ENCODE measurements at places on chromosomes 16 and 17.

- DNase-seq = peak; percentile 88
These were observed 21.5 kb upstream of the RFFL start for GRCh38 chr17:35084987-35085386.

GRCh38 chr17:17701658-17702057, 20.4 kb downstream of the RAI1 start:
- no peak for DNase-seq

- DNase-seq = no peak
These were observed 11.2 kb upstream of the TMEM208 start for GRCh38 chr16:67215706-67216105.

DNA sequence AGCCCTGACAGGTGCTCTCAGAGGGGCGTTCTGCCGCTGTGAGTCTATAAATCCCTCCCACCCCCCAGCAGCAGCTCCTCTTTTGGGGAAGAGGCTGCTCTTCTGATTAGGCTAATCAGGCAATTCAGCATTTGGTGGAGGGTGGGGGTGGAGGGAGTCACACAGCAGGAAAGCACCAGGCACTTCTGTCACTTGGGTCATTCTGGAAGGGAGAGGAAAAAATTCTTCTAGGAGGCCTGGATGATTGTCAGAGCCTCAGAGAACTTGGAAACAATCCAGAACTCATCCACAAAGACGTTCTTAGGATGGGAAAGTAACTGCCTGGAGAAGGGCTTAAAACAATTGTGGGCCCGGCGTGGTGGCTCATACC, 7.3 kb upstream of the SSTR2 start:
- no peak for DNase-seq

- no peak for DNase-seq
These were observed 80.0 kb downstream of the KCNJ18 start for GRCh38 chr17:21772321-21772720.

DNA sequence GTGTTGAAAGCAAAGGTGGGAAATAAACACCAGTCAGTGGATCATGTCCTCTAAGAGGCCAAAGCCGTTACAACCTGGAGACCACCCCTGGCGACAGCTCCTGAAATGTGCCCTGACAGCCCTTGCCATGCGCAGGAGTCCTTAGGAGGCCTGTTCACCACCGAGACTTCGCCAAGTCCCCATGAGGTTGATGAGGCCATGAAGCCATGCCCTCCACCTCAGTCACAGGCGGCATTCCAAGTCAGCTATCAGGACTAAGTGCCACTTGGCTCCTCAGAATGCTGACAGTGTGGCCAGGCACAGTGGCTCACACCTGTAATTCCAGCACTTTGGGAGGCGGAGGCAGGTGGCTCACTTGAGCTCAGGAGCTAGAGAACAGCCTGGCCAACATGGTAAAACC, 27.1 kb downstream of the ADAM11 start:
- DNase-seq = no peak

GRCh38 chr17:80751946-80752581, 207.4 kb downstream of the RPTOR start:
- no peak for DNase-seq

- no peak for DNase-seq
These were observed 174.3 kb downstream of the MAP2K6 start for GRCh38 chr17:69588827-69589239.

- DNase-seq = peak; percentile 65
These were observed 106.3 kb upstream of the HSBP1 start for GRCh38 chr16:83701494-83701893.

- no peak for DNase-seq
These were observed 7.9 kb upstream of the TMIGD1 start for GRCh38 chr17:30341703-30342249.

DNA sequence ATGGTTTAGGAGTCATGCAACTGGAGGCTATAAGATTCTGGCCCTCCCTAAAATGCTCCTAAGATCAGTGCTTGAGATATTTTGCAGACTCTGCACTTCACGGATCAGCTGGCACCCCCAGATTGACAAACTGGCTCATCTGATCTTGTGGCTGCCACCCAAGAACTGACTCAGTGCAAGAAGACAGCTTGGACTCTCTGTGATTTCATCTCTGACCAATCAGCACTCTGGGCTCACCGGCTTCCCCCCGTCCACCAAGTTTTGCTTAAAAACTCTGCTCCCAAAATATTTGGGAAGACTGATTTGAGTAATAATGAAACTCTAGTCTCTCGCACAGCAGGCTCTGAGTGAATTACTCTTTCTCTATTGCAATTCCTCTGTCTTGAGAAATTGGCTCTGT, 26.3 kb upstream of the CCL2 start:
- DNase-seq = no peak

GRCh38 chr17:59002848-59003247, 103.8 kb downstream of the TRIM37 start:
- DNase-seq = peak; percentile 59

DNA sequence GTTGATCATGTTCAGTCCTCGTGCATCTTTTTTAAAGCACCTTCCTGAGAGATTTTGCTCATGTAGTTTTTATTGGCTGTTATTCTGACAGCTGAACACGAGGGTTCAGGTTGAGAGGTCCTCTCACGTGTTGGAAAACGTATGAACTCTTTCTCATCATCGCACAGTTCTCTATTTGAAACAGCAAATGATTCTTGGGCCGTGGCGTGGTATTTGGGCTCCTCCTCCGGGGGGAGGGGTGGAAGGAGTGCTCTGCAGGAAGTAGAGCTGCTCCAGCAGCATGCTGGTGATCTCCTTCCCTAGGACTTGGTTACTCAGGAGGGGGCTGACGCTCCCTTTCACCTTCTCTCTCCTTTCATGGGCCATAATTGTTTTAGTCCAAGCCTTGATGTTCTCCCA, 70.4 kb downstream of the KSR1 start:
- no peak for DNase-seq

DNA sequence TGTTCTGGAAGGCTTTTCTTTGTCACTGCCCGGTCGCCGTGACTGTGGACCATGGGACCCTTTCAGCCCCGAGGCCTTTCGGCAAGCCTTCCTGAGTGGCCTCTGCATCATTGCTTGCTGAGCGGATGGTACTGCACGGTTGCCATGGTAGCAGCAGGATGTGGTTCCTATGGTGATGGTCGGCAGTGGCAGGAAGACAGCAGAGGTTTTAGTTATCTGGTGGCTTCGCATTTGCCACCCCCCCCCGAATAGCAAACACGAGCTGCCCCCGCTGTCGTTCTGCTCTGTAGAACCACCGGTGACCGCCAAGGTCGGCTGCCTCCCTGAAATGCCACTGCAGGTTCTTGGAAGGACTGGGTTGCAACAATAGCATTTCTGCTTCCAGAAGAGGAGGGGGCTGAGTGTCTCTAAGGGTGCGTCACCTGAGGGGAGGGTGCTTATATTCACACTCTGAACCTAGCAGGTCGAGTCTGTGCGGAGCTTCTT, 76.6 kb downstream of the CMIP start:
- no peak for DNase-seq

DNA sequence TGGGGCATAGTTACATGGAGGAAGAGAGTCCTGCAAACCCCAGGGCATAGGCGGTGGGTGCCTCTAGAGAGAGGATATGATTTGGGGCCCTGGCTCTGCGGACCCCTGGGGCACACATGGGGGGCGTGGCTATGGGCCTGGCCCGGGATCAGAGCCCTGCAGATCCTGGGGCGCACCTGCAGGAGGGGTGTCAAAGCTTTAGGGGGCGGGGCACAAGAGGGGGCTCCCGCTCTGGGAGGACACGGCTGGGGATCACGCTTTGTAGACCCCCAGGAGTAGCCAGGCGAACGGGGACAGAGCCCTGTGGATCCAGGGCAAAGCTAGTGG, 497 bp downstream of the BCL7C start:
- no peak for DNase-seq

DNA sequence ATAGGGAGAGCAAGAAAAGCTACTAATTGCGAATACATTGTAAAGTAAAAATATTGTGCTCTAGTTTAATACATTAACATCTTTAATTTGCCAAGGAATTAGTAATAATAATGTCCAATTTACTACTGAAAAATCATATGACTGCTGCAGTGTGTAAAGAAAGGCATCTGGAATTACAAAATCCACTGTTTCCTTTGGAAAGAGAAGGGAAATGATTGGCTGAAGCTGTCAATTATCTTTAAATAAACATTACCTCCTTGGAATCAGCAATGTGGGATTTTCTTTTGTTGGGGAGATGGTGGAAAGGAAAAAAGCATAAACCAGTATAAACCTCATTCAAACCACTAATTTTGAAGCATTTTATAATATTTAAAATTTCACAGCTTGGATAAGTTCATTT, 276.0 kb downstream of the MAP2K6 start:
- DNase-seq = no peak

GRCh38 chr16:77207030-77207429, 7.8 kb downstream of the SYCE1L start:
- DNase-seq = no peak
